ENCODE measurements at places on chromosomes 3 and 15. TPM values are rescaled to one million over a fixed set of nuclear protein-coding genes. Genes with fewer than 3 reads are reported as not detected.

Gene ATP13A5
- total RNA-seq = 0.12 TPM

Gene APPL1
- total RNA-seq = 33.0 TPM

Gene SEC61A1
- total RNA-seq = 117 TPM

Gene GASK1A
- total RNA-seq = 2.9 TPM

Gene PLD1
- total RNA-seq = 74.3 TPM

Gene MBD4
- 20.8 TPM for total RNA-seq

Gene ARPIN
- total RNA-seq = 17.5 TPM

All from esophagus mucosa (tissue), 1 donor.